ENCODE measurements at places on chromosomes 3 and 15.

DNA sequence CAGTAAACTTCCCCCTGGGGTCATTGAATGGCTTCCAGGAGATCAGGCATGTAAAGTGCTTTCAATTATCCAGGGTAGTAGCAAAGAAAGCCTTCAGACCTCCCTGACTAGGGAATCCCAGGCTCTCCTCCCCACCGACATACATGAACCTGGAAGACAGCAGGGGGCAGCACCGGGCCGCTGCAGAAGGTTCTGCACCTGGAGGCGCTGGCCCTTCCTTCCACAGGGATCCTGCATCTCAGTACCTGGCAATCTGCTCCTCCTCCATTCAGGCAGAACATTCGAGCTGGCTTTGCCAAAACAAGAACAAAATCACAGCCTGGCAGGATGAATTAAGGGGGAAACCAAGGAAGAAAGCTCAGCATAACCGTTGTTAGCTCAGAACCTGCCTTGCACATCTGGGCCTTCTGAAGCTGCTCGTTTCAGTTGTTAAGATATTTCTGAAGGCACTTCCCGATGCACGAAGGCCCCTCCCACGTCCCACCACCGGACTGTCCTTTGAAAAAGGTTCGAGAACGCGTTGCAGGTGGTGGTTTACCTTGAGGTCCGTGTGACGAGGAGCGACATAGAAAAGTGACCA lies 237.7 kb downstream of the SLCO3A1 start:
- DNase-seq = no peak

GRCh38 chr3:135304378-135304777 lies 509.3 kb downstream of the EPHB1 start:
- no peak for DNase-seq

- no peak for DNase-seq
Observed at GRCh38 chr3:51100536-51100851, 284.6 kb upstream of the MANF start.

DNA sequence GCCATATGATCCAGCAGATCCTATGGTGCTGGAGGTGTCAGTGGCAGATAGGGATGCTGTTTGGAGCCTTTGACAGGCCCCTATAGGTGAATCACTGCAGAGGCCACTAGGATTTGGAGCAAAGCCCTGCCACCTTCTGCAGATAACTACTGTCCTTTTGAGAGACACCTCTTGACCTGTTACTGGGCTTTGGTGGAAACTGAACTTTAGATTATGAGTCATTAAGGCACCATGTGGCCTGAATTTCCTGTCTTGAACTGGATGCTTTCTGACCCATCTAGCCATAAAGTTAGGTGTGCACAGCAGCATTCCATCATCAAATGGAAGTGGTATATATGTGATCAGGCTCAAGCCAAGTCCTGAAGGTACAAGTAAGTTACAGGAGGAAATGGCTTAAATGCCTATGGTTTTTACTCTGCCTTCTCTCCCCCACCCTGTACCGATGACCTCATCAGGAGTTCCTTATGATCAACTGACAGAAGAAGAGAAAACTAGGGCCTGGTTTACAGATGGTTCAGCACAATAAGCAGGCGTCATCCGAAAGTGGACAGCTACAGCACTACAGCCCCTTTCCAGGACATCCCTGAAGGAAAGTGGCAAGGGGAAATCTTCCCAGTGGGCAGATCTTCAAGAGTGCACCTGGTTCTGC lies 565.6 kb upstream of the AGTR1 start:
- DNase-seq = no peak

- no peak for DNase-seq
Observed at GRCh38 chr3:103609472-103609871, 1174.7 kb downstream of the ZPLD1 start.

- no peak for DNase-seq
Observed at GRCh38 chr3:128709038-128709437, 16.9 kb upstream of the RAB7A start.

Data from activated T-cell treated with anti-CD3 and anti-CD28 coated beads, Interleukin-2, amount 50 U/mL, for 48 hours (primary cell).